ENCODE measurements at places on chromosomes 2 and 18.

GRCh38 chr2:168255866-168256265, 8.5 kb upstream of the STK39 start:
- DNase-seq = no peak

DNA sequence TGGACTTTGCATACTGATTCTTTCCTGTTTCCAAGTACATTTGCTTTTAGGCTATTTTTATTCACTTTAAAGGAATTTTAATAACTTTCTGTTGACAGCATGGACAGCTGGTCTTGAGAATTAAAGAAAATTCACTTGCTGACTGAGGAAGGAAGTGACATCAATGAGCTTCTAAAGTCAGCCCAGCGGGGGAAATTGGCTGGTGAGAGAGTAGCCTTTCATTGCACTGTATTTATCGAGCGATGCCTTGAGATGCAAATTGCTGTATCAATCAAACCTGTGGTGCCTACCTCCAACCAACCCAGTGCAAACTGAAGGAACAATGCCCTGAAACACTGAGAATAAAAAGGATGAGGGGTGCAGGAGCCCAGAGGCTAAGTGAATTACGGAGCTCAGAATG, 91.4 kb upstream of the AQP4 start:
- DNase-seq = no peak

- DNase-seq = no peak
These were observed 5.8 kb upstream of the MTA3 start for GRCh38 chr2:42562474-42563144.

DNA sequence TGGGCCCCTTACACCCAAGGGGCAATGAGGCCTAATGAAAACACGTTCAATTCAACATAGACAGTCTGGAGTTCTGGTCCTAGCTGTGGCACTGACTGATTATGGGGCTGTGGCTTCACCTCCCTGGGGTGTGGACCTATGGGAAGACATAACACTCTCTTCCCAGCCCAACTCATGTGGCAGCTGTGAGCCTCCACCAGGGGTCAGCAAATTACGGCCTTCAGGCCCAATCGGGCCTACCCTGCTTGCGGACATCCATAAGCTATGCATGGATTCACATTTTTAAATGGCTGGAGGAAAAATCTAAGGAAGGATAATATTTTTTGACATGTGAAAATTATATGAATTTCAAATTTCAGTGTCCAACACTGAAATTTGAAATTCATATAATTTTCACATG, 101.3 kb downstream of the LOXHD1 start:
- no peak for DNase-seq

- DNase-seq = peak; percentile 67
These were observed at the start of gene ITM2C for GRCh38 chr2:230864605-230865306. TSS of gene ITM2C (plus strand) at chr2:230864942. CDS start at chr2:230865026, 84 bp downstream.

DNA sequence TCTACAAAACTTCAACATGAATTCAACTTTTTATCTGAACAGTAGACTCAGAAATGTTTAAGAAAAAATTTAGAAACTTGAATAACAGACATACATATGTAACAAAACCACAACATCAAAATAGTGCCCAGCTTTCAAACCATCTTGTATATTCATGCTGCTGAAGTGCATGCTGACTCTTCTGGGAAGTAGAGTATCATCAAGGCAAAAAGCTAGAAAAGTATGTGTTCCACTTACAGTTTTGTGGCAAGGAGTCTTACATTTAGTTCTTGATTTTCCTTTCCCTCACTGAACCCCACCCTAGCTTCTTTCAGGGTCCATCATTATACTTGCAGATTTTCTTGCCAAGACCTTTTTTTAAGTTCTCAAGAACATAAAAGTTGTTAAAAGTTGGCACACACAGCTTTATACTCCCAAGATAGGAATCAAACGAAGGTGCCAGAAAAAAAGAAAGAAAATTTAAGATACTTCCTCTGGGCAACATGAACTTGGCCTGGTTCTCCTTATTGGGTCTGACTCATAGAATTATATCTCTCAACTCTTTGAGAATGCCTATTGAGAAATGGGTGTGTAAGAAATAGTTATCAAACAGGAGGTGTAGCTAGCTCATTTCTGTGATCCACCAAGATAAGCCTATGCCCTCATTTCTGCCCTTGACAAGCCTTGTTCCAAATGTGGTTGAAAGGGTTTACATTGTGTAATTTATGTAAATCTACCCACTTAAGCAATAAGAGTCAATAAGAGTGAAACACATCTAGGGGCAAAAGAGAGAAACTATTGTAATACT, 667.6 kb upstream of the ACVR2A start:
- DNase-seq = no peak

DNA sequence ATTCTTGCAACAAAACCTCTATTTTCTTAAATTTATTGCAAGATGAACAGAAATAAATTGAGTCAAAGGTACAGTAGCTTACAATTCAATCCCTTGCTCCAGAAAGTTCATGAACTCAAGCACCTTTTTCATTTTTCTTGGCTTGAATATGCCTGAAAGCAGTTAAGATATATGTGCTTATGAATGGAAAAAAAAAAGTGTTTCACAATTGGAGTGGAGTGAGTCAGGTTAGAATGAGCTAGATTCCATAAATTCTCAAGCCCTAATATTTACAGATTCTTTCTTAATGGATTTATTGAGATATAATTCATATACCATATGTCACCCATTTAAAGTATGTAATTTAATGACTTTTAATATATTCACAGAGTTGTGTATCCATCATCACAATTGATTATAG, 39.6 kb upstream of the NEMP2 start:
- no peak for DNase-seq

DNA sequence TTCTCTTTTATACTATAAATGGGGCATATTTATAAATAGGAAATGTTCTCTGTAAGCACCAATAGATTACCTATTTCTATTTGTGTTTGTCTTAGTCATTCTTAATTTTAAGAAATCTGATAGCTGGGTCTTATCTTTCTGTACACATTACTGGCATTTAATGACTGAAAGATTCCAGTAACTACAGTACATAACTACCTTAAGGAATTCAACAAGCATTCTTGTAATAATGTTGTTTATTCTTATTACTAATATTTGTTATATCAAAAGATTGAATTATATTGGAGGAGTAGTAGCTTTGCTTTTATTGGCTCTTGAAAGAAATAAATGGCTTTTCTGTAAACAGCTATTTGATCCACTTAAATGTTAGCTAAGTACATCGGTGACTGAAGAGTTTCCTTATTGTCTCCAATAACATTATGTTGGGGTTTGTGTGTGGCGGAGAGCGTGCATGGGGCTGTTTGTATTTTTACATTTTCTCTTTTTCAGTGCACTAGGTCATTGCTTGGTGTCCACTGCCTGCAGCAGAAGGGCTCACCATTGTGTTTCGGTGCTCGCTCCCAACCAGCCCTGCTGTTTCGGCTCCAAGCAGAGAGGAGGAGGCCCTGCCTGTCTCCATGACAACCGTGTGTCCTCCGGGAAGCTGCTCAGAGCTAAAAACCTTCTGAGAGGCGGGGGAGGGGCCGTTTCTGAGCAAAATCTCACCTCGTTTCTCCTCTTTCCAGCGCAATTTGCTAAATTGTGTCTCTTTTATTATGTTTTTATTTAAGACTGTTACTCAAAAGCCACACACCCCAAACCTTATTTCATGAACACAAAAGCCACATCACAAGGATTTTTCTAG, 112.5 kb upstream of the SLC38A11 start:
- no peak for DNase-seq

DNA sequence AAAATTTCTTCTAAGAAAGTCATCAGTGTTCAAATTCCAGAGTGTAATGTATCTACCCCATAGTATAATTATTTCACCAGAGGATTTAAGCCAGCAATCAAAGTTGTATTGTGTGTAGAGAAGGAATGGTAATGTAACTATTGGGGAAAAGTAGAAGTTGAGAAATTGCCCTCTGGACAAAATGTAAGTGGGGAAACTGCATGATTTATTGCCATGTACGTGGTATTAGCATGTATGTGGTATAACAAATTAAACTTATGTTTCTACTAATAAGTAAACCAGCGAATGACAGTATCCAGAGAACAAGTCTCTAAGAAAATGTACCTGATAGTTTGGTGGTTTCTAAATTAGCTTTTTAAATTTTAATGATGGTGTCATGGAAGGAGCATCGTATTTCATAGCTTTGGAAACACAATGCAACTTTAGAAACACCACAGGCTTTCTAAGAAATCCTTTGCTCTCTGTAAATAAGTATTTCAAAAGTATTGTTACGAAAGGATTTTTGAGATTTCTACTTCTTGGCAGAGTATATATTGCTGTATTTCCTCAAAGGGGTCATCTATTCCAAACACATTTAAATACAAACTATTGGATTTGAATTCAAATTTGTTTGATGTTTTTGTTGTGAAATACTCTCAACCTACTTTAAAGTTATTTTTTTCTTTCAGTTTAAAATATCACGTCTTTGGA, 1018.9 kb upstream of the ZEB2 start:
- DNase-seq = no peak

GRCh38 chr2:156695595-156695994, 259.4 kb downstream of the GPD2 start:
- no peak for DNase-seq

DNA sequence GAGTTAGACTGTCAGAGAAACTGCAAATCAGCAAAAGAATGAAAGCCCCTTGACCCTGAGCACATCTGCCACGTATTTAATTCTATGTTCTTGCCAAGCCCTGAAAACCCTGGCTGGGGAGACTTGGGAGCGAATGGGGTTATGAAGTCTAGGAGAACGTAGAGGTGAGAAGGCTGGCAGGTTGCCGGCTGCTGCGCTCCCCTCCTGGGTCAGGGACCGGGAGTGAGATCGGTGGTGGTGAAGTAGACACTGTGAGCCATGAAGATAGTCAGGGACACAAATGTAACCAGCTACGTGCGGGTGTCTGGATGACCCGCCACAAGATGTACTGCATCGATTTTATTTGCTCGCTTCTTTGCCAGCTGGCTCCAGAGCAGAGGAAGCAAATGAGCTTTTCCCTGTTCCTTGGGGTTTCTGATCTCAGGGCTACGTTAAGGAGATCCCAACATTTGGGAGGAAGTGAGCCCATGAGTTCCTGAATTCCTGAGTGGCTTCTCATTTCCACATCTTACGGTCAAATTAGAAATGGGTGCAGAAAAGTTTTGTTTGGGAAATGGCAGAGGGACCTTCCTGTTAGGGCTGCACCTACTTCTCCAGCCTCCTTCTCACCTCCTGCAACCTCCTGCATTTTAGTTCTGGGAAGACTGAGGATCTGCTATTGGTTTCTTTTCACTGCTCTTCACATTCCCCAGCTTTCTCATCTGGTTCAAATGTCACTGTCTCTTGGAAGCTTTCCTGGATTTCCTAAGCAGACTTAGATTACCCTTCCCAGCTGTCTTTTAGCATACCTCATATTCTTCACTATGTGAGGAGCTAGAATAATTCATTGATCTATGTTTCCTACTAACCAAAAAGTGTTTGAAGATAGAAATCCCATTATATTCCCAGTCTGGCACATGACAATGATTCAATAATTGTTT, 360.6 kb downstream of the ZNF521 start:
- no peak for DNase-seq

DNA sequence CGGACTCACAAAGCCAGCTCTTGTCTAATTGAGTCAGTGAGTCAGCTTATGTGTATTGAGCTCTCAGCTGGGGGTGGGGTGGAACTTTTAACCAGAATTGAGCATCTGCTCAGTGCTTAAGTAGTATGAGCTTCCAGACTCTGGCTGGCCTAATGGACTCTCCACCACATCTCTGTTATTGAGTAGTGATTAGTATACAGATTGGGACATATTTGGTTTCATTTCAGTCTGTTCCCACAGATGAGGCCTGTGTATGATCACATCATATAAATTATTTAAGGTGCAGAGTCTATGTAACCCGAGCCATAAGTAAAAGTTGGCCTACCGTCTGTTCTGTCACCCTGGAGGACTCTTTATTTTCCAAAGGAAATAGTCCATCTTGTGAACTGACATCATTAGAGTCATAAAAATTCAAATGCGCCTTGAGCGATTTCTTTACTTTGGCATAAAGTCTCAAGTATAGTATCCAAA, 152.1 kb downstream of the THSD7B start:
- DNase-seq = no peak

GRCh38 chr2:29241955-29242565, 126.8 kb downstream of the CLIP4 start:
- no peak for DNase-seq

GRCh38 chr2:9240745-9241144, 34.1 kb downstream of the ASAP2 start:
- no peak for DNase-seq

DNA sequence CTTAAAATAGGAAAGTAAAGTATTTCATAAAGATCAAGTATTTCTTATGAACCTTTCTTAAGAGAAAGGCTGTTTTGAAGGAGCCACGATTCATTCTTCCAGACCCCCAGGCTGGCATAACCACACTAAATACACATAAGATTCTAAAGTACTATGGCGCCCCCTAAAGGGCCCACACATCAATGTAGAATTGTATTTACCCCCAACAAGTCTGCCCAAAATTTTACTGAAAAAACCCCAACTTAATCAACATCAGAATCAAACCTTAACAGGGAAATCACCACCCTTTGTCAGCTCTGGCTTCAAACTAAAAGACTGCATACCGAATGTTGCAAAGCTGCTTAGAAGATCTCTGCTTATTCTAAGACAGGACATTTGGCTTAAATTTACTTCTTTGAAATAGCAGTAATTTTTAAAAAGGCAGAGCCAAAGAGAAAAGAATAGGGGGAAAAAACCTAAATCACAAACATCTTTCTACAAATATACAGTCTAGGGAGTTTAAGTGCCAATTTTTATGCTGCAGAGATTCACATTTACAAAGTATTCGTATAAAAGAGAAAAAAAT, 20.4 kb upstream of the BCL2 start:
- no peak for DNase-seq

DNA sequence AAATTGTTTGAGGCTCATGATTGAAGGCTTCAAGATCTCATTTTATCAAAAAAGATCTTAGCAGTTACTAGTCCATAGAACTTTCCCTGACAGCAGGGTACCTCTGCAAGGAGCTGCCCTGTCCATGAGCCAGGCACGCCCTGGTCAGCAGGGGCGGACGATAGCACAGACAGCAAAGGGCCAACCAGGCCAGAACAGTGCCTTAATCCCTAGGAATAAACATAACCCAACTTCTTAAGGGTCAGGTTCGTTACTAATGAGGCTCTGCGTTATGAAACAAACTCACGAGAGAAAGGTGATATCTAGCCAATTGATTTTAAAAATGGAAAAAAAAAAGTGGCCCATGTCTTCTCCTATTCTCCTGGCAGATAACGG, 59.2 kb downstream of the BCL2 start:
- no peak for DNase-seq

DNA sequence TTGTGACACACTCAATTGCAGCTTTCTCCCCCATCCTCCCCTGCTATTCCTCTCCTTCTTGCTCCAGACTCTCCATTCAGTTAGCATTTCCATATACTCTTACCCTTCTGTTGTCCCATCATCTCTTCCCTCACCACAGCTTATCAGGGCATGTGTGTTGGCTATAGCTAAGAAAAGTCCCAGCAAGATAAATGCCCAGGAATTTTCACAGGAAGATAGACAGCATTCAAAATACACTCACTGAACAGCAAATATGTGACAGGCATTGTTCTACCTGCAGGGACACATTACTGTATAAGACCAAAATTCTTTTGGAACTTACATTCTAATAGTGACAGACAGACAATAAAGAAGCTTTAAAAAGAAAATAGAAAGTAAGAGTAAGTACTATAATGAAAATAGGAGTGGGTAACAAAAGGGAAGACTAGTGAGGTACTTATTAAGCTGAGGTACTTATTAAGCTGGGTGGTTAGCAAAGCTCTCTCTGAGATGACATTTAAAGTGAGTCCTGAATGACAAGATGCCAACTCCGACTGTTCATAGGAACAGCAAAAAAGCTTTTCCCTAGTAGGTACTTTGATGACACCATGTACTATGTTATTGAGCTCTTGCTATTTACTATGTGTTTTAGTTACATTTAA, 86.2 kb downstream of the CHN1 start:
- DNase-seq = no peak

GRCh38 chr2:217909156-217909820, 93.5 kb downstream of the TNS1 start:
- no peak for DNase-seq
